ENCODE measurements at places on chromosomes 6 and 20.

GRCh38 chr6:21241231-21242130, 352.1 kb upstream of the SOX4 start:
- no peak for DNase-seq

DNA sequence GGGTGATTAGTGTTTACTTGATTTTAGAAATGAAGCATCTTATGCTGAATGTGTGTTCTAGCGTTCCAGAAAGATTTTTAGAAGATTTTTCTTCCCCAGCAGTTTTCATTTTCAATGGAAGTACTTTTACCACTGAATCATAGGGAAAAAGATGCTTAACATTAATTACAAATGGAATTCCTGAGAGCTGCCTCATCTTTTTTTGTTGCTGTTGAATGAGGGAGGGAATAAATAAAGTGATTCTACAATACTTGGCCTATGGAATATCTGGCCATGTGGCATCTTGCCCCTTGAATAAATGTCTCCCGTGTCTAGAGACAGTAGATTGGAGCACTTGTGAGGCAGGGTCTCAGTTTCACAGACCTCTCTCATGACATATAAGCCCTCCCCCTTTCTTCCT, 44.1 kb upstream of the SLC22A1 start:
- no peak for DNase-seq

DNA sequence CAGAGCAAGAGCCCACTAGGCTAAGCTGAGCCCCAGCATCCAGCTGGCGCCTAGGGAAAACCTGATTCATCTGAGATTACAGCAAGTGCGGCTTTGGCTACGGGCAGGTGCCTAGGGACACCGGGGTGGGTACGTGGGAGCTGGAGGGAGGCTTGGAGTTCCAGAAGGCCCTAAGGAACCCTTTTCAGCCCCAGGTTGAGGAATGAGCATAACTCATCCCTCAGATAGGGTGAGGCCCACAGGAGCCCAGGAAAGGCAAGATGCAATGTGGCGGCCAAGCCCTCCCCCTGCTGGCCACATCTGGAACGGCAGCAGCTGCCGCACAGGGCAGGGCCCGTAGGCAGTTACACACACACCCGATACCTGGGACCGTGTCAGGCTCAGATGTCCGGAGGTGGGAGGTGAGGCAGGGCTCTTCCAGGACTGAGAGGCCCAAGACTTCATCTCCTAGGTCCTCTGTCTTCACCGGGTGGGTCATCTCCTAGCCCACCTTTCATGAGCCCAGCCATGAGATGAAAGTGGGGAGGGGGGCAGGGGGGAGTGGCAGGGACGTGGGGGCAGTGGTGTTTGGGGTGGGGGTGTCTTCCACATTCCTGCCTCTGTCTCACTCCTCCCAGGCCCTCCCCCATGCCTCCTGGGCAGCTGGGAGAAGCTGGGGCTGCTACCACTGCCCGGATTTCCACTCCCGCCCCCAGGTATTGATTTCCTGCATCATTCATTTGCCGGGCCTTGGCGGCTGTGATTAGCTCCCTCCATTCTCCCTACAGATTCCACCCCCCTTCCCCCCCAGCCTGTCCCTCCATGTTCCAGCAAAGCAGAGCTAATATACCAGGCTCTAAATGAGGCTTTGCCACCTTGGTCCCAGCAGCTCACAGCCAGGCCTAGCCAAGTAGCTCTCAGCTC, 5.5 kb downstream of the MDGA1 start:
- peak; percentile 67 for DNase-seq

- DNase-seq, result no peak
Observed at GRCh38 chr20:1741309-1742048, 83.9 kb upstream of the SIRPG start.

- no peak for DNase-seq
Observed at GRCh38 chr6:166197361-166197760, 29.7 kb upstream of the TBXT start.

DNA sequence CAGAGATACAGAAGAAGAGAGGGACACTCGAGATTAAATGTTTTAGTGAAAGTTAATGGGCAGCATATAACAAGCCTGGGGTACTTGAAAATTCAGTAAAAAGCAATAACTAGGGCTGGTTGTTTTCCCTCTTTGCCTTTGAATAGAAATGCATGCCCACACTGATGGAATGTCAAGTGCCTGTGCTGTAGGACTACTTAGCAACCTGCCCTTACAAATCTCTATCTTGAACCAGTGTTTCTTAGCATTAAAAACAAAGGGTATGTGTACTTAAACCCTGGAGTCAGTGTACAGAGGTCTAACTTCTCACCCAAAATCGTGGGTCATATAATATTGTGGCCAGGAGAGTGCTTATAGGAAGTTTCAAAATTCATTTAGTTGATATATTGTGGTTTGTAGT, 37.1 kb downstream of the RNF144B start:
- no peak for DNase-seq

DNA sequence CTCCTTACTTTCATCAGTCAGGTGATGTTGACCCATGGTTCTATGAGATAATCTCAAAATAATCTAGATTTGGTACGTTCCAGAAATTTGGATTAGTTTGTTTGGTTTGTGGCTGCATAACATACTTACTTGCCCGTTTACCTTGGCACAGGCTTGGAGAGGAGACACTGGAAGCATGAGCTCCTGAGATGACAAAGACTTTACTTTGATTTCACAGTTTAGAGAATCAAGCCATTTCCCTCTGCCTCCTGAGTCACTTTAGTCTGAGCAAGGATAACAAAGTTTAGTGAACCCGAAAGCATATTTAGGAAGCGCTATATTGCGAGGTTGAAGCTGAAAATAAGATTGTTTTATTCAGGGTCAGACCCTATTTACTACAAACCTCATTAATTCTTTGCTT, 643.4 kb downstream of the QKI start:
- no peak for DNase-seq

GRCh38 chr20:57440678-57441509, 49.7 kb downstream of the RBM38 start:
- no peak for DNase-seq

GRCh38 chr20:57749131-57749690, 39.4 kb upstream of the PMEPA1 start:
- DNase-seq, result no peak

DNA sequence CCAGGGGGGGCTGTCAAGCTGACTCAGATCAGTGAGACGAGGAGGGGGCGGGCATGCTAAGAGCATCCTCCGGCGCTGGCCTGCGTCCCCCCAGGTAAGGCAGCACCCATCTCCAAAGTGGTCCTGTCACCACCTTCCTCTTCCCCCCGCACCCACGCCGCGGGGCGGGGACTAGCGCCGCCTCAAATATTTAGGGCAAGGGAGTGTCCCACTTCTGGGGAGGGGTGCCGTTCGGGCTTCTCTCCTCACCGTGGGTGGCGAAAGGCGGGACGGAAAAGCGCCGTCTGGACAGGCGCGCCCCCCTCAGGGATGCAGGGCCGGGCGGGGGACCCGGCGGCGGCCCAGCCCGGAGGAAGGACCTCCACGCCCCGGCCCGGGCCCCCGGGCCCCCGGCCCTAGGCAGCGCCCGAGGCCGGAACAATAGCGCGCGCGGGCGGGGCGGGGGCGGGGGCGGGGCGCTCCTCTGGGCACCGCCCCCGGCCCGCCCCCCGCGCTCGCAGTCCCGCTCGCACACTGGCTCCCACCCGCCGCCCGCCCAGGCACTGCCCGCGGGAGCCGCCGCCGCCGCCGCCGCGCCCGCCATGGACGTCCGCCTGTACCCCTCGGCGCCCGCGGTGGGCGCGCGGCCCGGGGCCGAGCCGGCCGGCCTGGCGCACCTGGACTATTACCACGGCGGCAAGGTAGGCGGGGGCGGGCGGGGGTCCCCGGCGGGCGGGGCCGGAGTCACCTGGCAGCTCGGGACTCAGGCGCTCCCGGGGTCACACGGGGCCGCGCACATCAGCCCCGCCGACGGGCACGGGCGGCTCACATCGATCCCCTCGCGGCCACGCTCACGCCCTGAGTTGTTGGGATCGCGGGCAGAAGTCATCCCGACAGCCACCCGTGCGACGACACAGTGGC, at the start of gene TOX2:
Gene TOX2 (plus strand): TSS at position 542 of the 900 bp plus-strand sequence. CDS start 40 bp downstream, at position 582.
- DNase-seq, result peak; percentile 33

DNA sequence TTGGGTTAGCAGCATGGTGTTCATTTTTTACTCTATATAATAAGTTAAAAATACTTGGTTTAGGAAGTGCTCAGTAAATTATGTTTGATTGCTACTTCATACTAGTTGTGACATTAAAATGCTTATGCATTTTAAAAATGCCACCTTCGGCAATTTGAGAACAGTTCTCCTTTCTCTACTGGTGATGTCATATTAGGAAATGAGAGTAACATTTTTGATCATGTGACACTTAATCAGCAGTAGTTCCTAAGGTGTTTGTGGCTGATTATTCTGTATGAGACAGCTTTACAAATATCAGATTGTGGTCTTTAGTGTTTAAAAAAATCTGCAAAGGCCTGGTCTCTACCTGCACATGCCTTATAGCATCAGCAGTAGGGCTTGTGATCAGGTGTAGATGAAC, 4.4 kb downstream of the GZF1 start:
- DNase-seq, result no peak

- no peak for DNase-seq
Observed at GRCh38 chr6:51153109-51153508, 334.4 kb downstream of the TFAP2B start.

- DNase-seq, result no peak
Observed at GRCh38 chr6:150263765-150264404, 104.9 kb upstream of the IYD start.
